ENCODE measurements at places on chromosomes 7 and 10.

GRCh38 chr10:68897336-68897741, 3.8 kb upstream of the DDX50 start:
- peak; percentile 68 for DNase-seq

- DNase-seq, result no peak
Observed at GRCh38 chr10:111976557-111976956, 207.0 kb downstream of the GPAM start.

DNA sequence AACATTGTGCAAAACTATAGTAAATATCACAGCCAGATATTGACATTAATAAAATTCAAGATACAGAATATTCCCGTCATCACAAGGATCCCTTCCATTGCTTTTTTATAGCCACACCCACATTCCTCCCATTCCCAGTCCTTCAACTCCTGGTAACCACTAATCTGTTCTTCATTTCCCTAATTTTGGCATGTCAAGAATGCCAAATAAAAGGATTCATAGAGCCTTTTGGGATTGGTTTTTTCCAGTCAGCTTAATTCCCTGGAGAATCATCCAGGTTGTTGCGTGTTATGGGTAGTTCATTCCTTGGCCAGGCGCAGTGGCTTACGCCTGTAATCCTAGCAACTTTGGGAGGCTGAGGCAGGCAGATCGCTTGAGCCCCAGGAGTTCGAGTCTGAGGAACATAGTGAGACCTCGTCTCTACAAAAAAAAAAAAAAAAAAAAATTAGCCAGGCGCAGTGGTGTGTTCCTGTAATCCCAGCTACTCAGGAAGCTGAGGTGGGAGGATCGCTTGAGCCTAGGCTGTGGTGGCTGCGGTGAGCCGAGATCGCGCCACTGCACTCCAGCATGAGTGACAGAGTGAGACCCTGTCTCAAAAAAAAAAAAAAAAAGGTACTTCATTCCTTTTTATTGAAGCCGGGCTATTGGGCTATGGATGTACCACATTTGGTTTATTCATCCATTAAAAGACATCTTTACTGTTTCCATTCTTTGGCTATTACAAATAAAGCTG, 2.7 kb downstream of the OGDH start:
- peak; percentile 59 for DNase-seq

DNA sequence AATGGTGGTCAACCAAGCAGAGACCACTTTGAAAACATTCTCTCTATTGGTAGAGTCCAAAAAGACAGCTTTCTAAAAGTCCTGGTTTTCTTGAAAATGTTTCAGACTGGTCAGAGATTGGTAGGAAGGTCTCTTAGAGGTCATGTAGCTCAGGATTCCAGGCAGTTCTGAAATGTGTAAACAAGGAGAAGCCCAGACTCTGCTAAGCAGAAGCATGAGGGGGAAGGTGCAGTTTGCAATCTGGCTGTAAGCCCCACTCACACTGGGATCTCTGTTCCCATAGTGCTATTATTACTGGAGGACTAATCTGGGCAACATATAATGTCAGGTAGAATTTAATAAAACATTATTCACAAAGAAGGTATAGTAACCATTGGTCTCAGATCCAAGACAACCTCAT, 101.1 kb downstream of the MAGI2 start:
- no peak for DNase-seq

GRCh38 chr7:110153222-110153621, 937.7 kb upstream of the LRRN3 start:
- no peak for DNase-seq
